ENCODE measurements at places on chromosomes 4 and X.

DNA sequence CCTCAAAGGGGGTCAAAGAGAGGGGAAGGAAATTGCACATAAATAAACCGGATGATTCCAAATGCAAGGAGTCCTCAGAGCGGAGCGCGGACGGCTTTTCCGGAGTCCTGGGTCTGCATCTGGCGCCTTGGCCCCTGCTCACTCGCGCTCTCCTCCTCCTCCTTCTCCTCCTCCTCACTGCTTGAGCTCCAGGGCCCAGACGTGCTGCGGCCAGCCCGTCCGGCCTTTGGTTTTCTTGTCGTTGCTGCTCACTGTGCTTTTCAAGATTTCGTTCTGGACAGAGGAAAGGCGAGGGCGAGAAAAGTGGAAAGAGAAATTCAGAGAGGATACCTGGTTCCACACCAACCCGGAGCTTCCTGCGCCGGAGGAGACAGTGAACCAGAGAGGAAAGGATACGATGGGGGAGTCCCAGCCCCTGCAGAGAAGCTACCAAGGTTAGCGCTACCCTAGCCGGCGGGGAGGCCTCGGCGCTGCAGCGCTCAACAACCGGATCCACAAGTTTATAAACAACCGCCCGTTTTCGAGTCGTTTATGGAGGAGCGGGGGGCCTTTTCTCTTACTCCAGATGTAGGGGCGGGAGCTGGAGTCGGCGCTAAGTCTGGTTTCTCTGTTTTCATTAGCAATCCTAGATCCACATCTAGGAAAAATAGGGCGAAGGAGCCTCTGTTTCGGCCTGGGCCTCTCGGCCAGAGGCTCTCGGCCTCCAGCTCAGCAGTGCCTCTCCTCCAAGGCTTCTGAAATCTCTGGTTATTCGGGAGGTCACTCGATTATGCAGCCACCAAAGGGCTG lies 2.7 kb downstream of the HAND2 start:
- DNase-seq, result peak; percentile 69

- DNase-seq, result no peak
Observed at GRCh38 chrX:132748909-132749308, 209.5 kb downstream of the HS6ST2 start.

DNA sequence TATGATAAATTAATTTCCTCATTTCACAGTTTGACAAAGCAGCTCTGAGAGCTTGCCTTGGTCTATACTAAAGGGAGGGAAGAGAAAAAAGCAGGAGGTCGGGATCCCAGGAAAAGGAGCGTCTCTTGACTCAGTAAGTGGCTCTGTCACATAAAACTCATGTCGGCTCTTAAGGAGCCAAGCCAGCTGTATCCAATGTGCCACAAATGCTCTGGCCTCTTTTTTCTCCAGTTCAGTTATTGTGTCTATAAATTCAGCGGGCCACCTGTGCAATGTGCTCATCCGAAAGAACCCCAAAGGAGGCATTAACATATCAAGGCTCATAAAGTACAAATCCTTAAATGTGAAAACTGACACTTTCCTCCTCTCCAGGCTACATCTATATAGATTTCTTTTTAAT lies 337.7 kb upstream of the FAM241A start:
- no peak for DNase-seq

DNA sequence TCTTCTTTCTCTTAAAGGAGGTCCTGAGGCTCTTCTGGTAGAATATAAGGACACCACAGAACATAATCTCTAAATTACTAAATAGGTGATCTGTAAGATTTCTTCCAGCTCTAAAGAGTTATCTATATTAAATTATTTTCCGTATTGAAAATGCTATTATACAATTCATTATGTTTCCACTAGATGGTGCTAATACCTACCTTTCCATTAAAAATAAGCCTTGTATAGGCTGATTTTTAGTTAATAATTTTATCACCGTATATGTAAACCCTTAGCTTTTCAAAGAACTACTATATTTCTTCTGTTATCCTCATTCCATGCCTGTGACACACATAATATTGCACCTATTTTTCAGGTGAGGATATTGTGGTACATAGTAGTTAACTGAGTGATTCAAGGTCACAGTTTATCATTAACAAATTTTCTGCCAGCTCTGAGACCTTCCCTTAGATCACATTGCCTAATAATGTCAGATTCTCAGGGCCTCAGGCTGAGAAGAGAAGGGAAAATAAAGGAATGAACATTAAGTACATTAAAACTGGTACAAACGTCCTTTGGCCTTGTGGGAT lies 138.8 kb downstream of the TEX11 start:
- DNase-seq, result peak; percentile 30

- DNase-seq, result no peak
Observed at GRCh38 chr4:65667506-65668041, 2.7 kb downstream of the EPHA5 start.

DNA sequence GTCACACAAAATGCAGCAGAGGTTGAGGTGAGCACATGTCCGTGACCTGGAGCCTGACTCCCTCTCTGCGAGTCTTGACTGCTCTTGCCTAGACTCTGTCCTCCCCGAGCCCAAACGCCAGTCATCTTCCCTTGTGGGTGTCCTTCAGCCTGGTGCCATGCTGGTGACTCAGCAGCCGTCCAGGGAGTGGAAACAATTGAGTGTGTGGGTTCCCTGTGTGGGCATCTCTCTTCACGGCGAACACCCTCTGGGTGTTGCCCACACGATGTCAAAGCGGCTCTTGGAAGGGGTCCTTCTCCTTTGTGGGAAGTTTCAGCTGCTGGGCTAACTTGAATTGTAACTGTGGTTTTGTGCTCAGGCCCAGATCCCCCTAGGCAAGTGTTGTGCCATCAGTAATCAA lies 17.5 kb upstream of the MSANTD1 start:
- DNase-seq, result no peak

DNA sequence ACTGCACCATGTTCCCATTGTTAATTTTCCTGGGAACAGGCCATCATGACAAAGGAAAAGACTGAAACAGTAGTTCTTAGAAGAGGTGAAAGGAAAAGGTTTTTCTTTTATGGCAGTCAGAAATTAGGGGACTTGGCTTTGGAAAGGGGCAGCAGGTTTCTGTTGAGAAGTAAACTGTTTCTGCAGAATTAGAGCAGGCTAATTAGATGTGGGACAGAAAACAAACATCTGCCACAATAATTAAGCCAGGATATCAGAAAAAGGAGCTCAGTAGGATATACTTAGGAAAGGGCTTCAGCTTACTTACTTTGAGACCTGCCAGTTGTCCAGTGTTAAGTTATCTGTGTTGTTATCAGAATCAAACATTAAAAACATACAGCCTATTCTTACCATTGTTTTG lies 36.7 kb upstream of the STPG2 start:
- DNase-seq, result no peak

DNA sequence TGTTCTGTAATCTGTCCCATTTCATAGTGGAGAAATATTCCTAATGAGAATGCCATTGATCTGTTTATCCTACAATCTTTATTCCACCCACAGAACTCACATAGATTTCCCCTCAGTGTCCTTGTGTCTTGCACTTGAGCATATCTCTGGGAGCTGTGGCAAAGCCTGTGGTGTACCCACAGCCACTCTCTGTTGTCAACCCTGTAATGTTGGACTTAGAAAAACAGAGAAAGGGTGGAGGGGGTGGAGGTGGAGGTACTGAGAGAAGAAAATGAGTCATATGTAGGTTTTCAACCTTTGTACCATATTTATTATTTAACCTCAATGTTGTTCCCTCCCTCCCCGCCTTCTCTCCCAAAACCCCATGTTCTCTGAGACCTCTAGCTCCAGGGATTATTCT lies 46.9 kb upstream of the TLL1 start:
- no peak for DNase-seq

DNA sequence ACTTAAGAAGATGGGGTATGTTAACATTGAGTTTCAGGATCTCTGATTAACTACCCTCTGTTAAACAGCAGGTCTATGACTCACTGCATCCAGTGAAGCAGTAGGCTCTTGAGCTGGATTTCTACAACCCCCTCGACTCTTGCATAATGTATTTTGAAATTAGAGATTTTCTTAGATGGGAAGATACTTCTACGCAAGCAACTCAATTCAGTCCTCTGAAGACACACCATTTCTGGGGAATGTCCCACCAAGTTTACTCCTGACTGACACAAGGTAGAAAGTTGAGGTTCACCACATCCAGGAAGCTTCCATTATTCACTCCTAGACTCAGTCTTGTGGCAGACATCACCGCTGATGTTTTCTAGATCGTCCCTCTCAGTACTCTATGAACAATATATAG lies 12.9 kb downstream of the PALLD start:
- DNase-seq, result peak; percentile 60

DNA sequence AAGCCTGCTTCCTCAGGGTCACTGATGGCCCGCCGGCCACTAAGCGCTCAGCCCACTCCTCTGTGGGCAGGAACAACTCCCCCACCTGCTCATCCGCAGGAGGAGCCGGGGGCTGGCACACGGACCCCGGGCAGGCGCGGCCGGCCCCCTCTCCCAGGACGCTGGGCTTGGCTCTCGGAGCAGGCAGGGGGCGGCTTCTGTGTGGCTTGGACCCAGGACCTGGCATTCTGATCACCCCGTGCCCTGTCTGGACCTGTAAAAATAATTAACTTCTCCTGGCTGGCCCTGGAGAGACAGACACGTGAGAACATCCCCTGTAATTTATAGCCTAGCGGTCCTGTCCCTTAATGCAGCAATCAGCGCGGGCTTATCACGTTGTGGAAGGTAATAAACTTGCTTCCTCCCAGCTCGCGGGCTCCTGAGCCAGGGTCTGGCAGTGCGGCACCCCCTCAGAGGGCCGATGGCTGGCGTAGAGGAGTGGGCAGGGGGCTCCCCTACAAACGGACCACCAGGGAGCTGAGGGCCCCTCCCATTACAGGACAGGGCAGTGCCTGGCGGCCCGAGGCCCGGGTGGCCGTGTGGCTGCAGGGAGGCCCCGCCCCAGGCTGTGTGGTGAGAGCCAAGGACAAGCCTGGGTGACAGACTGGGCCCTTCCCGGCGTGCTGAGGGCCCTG lies 84.5 kb upstream of the NKX1-1 start:
- no peak for DNase-seq

- DNase-seq, result no peak
Observed at GRCh38 chr4:81580346-81580993, 108.8 kb upstream of the RASGEF1B start.

DNA sequence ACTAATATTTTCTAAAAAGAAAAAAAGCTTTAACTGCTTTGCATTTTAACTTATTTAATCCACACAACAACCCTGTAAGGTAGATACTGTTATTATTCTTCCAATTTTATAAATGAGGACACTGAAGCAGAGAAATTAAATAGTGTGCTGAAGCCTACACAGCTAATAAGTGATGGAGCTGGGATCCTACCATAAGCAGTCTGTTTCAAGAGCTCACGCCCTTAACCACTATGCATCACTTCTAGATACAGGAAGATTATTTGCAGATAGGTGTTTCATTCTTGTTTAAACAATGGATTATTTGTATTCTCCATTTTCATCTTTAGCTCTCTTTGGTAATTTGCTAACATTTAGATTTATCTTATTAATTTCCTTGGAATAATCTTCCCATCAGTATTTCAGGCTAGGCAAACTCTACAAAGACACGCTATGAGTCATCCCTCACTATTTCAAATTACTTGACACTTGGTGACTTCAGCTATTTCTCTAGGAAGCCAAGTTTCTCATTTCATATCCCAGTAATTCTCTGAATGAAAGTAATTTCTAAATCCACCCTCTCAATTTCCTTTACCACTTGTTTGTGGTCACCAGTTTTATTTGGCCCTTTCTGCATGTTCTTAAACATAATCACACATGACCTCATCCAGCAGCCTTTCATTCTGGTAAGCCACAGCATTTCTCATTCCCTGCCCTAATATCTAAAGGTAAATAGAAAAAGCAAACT lies 67.3 kb downstream of the ASB9 start:
- DNase-seq, result no peak

DNA sequence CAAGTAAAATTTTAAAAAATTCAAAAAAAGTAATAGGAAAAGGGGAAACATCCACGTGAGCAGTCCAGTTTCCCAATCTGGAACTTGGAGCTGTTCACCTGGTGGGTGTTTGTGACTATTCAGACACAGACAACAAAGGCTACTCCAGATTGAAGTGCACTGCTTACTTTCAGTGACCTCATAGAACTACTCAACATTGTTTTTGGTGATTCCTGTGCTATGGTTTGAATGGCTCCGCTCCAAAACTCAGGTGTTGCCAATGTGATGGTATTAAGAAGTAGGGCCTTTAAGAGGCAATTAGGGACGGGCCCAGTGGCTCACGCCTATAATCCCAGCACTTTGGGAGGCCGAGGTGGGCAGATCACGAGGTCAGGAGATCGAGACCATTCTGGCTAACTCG lies 22.1 kb downstream of the SH3RF1 start:
- no peak for DNase-seq

DNA sequence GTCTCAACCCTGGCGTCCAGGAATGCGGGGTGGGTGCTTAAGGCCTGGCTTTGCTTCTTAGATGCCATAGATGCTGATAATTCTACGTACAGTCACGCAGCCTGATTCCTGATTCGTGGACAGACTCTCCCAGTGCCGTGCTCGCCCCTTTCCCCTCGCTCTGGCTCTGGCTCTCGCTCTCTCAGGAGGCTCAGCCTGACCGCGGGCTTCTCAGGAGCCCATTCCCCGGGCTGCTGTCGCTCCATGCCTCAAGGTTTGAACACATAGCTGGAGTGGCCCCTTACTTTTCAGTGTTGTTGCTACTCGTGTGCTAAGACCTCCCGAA lies 59.2 kb upstream of the ZC4H2 start:
- peak; percentile 35 for DNase-seq

DNA sequence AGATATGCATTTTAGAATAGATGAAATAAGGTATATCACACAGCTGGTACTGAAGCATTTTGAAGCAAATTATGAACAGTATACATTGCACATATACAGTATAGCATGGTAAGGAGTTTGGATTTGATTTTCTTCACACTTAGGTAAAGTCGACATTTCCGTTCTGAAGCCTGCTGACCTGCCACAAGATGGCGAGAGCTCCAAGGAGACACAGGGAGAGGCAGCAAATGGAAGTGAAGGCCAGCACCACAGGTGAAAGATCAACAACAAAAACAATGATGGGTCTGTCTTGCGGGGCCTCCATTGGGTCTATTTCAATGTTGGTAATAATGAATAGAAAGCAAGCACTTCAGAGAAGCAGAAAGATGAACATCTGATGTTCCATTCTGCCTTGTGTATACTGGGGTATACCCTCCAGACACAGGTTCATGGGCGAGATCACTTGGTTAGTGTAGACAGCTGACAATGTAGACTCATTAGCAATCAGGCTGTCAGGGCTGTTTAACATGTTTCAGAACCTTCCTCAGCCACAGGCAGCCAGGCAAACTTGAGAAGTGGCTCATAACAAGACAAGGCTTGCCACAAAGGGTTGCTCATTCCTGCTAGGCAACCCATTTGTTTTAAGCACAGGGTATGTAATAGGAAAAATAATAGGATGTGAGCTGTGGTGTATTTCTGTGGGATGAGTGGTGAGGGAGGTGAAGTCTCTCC lies 21.4 kb upstream of the NOX1 start:
- peak; percentile 49 for DNase-seq

- no peak for DNase-seq
Observed at GRCh38 chrX:65990702-65991101, 49.2 kb downstream of the VSIG4 start.

DNA sequence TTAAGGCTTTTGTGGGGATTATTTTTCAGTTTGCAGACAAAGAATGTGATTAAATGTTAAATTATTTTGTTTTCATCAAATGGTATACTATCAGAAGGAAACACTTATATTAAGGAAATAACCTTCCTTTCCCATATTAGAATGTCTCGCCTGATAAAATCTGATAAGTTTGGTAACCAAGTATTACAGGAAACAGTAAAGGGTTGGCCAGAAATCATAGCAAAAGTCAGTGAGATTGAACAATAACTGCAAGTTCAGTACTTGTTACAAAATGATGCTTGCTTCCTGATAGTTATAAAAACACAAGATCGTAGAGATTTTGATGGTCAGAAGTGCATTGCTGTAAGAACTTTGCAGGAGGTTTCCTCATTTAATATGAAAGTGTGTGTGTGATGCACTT lies 40.5 kb downstream of the FABP2 start:
- DNase-seq, result no peak

GRCh38 chrX:129108936-129109335 lies 414.4 kb downstream of the SMARCA1 start:
- no peak for DNase-seq

Data from fibroblast of the aortic adventitia (primary cell).